Uterus (tissue), 4 donors: ENCODE measurements at places on chromosomes 4 and X. TPM values are rescaled to one million over a fixed set of nuclear protein-coding genes. Genes with fewer than 3 reads are reported as not detected.
A peak's percentile ranks its signal among the peaks of the same experiment; 100 is the strongest.

GRCh38 chr4:105145156-105145902 is 1.3 kb upstream of the TET2 start:
- H3K4me3 ChIP-seq, result peak overlapping the region; percentile 73
- peak overlapping the region; percentile 89 for H3K27ac ChIP-seq
- peaks cover 3% of the 10 kb centered on the region for H3K4me1 ChIP-seq
- H3K27me3 ChIP-seq, result no peaks in the 10 kb centered on the region
- no peak for DNase-seq

GRCh38 chrX:124426288-124427169 is 80.2 kb downstream of the SH2D1A start:
- DNase-seq, result no peak
- H3K27me3 ChIP-seq, result no peaks in the 10 kb centered on the region
- H3K36me3 ChIP-seq, result no peaks in the 10 kb centered on the region

DNA sequence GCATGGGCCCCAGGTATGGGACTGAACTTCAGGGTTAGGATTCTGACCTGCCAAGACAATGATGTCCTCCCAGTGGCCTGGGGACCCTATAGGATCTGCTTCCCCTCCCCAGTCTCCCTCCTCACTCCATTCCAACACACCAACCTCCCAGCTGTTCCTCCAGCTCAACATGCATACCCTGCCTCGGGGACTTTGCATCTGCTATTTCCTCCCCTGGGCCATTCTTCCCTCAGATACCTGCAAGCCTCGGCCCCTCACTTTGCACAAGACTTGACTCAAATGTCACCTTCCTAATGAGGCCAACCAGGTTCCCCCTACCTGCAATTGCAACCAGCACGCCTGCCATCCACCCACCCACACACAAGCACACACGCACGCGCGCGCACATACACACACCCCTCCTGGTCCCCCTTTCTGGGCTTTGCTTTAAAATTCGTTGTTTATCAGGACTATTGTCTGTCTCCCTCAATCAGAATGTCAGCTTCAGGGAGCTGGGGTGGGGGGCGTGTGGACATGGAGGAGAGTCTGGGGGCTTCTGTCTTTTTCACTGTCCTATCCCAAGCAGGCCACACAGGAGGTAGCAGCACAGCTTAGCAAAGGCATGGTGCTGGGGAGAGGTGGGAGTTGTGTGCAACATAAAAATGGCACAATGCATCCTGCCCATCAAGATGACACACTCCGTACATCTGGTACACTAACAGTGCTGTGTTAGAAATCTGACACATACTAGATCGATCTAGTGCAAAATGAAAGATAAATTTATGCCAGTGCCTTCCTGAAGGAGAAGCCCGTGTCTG is 20.6 kb upstream of the PPP2R2C start:
- no peak for DNase-seq
- no peaks in the 10 kb centered on the region for H3K27me3 ChIP-seq
- no peaks in the 10 kb centered on the region for H3K36me3 ChIP-seq
- H3K4me1 ChIP-seq, result no peaks in the 10 kb centered on the region
- no peak overlapping the region for H3K4me3 ChIP-seq

GRCh38 chr4:37685161-37685822 is 884 bp downstream of the RELL1 start:
- peaks cover 7% of the 10 kb centered on the region for H3K4me1 ChIP-seq
- peak overlapping the region; percentile 97 for H3K27ac ChIP-seq
- no peaks in the 10 kb centered on the region for H3K27me3 ChIP-seq
- DNase-seq, result peak; percentile 38
- peak overlapping the region; percentile 51 for H3K4me3 ChIP-seq

ANKRD17 gene
- 40.2 TPM for total RNA-seq

HADH gene
- total RNA-seq, result 47.9 TPM
